ENCODE measurements at places on chromosomes 16 and 17.

- H3K27me3 ChIP-seq, result no peaks in the 10 kb centered on the region
- DNase-seq, result no peak
- peaks cover 42% of the 10 kb centered on the region for H3K36me3 ChIP-seq
Observed at GRCh38 chr17:80821546-80821945, 170.1 kb upstream of the CHMP6 start.

DNA sequence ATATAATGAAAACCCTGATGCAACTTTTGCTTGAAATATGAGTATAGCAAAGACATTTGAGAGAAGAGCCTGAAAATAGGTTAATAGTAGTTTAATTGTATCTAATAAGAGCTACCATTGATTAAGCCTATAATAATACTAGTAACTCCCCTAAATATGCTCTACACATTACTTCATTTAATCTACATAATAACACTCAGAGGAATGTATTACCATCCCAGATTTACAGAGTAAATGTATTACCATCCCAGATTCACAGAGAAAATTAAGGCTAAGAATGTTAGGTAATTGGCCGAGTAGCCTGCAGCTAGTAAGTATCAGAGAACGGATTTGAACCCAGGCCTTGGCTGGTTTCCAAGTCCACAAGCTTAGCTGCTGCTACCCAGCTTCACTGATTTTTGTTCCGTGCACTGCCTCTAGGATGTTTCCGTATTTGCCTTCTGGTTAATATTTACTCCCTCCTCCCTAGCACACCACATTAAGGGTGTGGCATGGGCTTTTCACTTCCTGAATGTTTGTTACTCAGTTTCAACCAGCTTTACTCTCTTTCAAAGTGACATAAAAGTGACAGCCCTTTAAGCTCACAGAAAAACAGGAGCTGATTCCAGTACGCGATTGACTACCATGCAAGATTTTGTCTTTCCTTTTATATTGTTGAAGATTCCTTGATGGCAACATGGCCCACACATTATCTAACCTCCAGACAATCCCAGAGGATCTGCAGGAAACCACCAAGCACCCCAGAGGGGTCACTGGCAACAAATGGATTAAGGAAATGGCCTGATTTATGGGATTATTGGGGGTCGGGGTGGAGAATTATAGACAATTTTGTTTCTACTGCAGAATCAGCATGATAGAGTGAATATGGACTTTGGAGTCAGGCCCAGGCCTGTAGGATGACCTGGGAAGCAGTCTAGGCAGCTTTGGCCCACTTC is 26.7 kb upstream of the TOX3 start:
- H3K4me1 ChIP-seq, result no peaks in the 10 kb centered on the region
- H3K27me3 ChIP-seq, result no peaks in the 10 kb centered on the region
- H3K27ac ChIP-seq, result no peak overlapping the region

DNA sequence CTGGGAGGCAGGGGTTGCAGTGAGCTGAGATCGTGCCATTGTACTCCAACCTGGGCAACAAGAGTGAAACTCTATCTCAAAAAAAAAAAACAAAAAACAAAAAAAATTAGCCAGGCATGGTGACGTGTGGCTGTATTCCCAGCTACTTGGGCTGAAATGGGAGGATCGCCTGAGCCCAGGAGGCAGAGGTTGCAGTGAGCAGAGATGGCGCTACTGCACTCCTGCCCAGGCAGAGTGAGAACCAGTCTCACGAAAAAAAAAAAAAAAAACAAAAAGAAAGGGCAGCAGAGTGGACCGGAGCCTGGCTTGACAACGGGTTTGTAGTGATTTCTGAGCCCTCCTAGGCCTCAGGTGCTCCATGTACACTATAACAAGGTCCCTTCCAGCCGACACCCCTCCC is 33.1 kb downstream of the PEMT start:
- H3K27me3 ChIP-seq, result no peaks in the 10 kb centered on the region
- DNase-seq, result no peak
- H3K4me3 ChIP-seq, result no peak overlapping the region

- no peak overlapping the region for H3K27ac ChIP-seq
- DNase-seq, result no peak
- H3K27me3 ChIP-seq, result peaks cover 48% of the 10 kb centered on the region
- no peaks in the 10 kb centered on the region for H3K4me1 ChIP-seq
Observed at GRCh38 chr16:10880594-10881452, 3.8 kb downstream of the CIITA start.

- no peak for DNase-seq
- peaks cover 16% of the 10 kb centered on the region for H3K36me3 ChIP-seq
- no peaks in the 10 kb centered on the region for H3K27me3 ChIP-seq
- no peak overlapping the region for H3K4me3 ChIP-seq
Observed at GRCh38 chr17:42806249-42806648, 7.6 kb downstream of the CNTD1 start.

DNA sequence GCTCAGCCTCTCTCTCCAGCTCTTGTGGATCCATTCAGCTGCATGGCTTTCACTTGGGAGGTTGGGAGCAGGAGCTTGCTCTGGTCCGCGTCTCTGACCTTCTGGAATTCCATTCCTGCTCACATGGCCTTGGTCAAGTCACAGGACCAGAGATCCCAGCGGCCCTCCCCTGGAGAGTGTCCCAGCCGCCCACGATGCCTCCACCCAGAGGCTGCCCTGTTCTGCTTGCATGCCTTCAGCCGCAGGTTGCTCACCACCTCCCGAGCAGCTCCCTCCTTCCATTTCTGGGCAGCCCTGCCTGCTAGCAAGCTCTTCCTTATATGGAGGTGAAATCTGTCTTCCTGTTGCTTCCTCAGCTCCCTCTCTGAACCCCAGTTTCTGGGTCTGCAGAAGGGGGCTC is 32.6 kb downstream of the RAI1 start:
- peak overlapping the region; percentile 4 for H3K27ac ChIP-seq
- H3K4me3 ChIP-seq, result no peak overlapping the region
- no peaks in the 10 kb centered on the region for H3K27me3 ChIP-seq

DNA sequence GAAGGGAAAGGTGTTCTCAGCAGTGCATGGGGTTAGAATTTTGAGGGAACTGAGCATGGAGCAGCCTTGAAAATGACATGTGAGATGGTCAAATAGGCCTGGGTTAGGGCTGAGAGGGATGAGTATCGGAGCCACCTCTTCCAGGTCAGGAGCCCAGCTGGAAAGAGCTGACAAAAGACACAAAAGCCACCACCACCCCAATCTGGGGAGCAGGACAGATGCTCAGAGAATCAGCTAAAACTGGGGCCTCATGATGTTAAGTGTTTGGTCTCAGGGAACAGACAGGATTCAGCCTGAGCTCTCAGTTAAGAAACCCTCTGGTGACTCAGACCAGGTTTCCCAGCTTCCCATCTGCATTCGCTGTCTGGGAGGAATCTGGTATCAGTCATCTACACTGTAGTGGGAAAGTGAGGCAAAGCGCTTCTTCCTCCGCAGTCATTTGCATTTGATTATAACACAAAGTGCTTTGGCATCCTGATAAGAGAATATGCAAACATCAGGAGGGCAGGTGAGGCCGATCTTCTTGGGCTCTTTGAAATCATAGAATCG is 2.6 kb downstream of the WNT9B start:
- peaks cover 79% of the 10 kb centered on the region for H3K27me3 ChIP-seq
- no peak for DNase-seq
- no peaks in the 10 kb centered on the region for H3K36me3 ChIP-seq

DNA sequence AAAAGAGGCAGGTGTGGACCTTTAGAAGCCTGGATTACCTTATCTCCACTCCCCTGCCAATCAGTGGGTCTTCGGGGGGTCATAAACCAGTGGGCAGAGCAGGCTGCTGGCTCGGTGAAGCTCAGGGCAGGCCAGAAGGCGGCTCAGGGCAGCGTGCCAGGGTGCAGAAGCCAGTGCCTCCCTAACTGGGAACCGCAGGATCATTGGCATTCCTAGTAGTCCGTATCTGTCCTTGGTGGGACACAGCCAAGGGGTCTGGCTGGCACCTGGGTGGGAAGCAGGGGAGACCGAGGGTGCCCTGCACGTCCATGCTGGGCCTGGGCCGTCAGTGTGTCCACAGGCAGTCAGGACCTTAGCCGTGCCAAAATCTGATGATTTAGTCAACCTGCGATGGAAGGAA is 76.8 kb downstream of the SEC14L1 start:
- H3K36me3 ChIP-seq, result peaks cover 76% of the 10 kb centered on the region
- no peak overlapping the region for H3K27ac ChIP-seq
- 0 out of 2 replicates have a peak, but pooled peaks cover 8% of the 10 kb centered on the region for H3K4me1 ChIP-seq
- DNase-seq, result no peak
- H3K4me3 ChIP-seq, result no peak overlapping the region
- H3K27me3 ChIP-seq, result no peaks in the 10 kb centered on the region

GRCh38 chr17:9844153-9844552 is 18.4 kb downstream of the GLP2R start:
- no peaks in the 10 kb centered on the region for H3K36me3 ChIP-seq
- H3K27me3 ChIP-seq, result no peaks in the 10 kb centered on the region
- no peak for DNase-seq
- H3K4me1 ChIP-seq, result peaks cover 14% of the 10 kb centered on the region
- H3K4me3 ChIP-seq, result no peak overlapping the region

GRCh38 chr17:17411692-17412091 is 65.1 kb upstream of the MED9 start:
- no peak overlapping the region for H3K4me3 ChIP-seq
- peaks cover 53% of the 10 kb centered on the region for H3K4me1 ChIP-seq
- peak overlapping the region; percentile 68 for H3K27ac ChIP-seq

DNA sequence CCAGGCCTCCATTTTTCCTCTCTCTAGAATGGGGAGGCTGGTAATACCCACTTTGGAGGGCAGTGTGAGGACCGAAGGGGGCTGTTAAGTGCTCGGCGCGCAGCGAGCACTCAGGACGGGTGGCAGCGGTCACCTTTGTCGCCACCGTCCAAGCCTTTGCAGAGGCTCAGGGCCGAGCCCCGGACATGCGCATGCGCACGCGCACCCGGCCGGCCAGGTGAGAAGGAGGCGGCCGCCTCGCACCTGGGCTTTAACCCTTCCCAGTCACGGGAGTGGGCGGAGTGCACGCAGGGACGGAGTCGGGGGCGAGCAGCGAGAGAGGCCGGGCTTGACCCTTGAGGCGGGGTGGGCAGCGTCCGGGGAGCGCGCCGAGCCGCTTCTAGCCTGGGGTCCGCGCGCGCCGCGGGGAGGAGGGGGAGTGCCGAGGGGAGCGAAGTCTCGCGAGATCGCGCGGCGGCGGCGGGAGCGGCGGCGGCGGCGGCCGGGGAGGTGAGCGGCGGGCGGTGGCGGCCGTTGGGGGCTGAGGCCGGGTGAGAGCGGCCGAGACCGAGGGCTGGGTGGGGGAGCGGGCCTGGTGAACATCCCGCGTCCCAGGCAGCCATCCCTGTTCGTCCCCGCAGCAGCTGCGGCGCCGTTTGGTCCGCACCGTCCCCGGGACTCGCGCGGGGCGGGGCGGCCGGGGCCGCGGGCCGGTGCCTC is at the start of gene MRTFB:
Gene MRTFB (plus strand): TSS at position 443 of the 699 bp plus-strand sequence. CDS start 69,288 bp downstream, outside the sequence.
- H3K4me3 ChIP-seq, result peak within 1 kb of the TSS; percentile 88
- no peaks in the 10 kb centered on the region for H3K27me3 ChIP-seq
- peak; percentile 79 for DNase-seq
- H3K36me3 ChIP-seq, result peaks cover 9% of the 10 kb centered on the region
- H3K4me1 ChIP-seq, result peaks cover 5% of the 10 kb centered on the region

DNA sequence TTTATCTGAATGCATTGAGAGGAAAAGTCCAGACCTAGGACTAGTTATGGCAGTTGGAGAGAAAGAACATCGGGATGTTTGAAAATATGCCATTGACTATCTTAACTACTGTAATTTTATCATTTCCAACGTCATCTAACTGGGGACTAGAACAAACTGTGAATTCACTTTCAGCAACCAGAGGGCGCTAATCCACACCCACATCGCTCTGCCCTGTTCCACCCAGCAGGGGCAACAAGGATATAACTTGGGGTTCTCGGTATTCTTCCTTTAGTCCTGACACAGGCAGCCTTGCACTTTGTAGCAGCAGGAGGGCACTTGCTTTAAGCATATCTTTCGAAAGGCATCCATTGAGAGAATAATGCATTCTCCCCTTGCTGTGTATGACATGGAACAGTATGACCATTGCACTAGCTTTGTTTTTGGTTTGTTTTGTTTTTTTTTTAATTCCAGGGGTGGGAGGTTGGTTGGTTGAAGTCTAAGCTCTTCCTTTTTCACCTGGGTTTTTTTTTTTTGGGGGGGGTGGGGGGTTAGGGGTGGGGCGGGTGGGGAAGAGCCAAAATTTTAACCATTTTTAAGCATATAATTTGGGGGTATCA is 31.5 kb downstream of the SIAH1 start:
- no peak overlapping the region for H3K27ac ChIP-seq
- no peak overlapping the region for H3K4me3 ChIP-seq
- peak; percentile 61 for DNase-seq
- no peaks in the 10 kb centered on the region for H3K4me1 ChIP-seq
- no peaks in the 10 kb centered on the region for H3K27me3 ChIP-seq

DNA sequence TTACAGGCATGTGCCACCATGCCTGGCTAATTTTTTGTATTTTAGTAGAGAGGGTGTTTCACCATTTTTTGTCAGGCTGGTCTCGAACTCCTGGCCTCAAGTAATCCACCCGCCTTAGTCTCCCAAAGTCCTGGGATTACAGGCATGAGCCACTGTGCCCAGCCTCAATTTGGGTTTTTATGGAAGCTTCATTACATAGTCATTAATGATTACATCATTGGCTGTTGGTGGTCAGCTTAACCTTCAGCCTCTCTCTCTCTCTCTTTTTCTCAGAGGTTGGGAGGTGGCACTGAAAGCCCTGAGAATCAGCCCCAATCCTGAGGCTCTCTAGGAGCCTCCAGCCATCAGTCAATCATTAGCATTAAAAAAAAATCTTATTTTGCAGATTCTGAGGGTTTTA is 45.3 kb downstream of the C17orf58 start:
- DNase-seq, result no peak
- no peaks in the 10 kb centered on the region for H3K27me3 ChIP-seq
- no peak overlapping the region for H3K4me3 ChIP-seq
- H3K36me3 ChIP-seq, result peaks cover 76% of the 10 kb centered on the region

DNA sequence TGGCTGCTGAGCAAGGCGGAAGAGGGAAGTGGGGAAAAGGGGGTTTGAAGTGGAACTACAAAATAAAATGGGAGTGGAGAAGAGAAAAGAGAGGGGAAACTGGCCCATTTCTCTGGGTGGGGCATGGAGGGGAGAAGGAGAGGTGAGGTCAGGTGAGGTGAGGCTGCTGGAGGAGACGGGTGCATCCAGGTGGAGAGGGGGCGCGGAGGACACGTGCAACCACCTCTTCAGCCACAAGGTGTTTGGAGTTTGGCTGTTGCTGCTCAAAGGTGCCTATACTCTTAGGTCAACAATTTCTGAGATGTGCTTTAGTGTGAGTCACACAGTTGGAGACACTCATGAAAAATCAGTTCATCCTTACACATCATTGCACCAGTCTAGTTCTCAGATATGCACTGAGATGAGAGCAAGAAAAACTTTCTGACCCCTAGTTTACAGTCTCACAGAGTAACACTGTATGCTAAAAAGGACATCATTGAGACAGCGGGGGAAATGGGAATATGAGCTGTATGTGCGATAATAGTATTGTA is 4.8 kb downstream of the SLC6A4 start:
- no peak overlapping the region for H3K27ac ChIP-seq
- DNase-seq, result no peak
- no peak overlapping the region for H3K4me3 ChIP-seq
